ENCODE measurements at places on chromosomes 2 and 18.

DNA sequence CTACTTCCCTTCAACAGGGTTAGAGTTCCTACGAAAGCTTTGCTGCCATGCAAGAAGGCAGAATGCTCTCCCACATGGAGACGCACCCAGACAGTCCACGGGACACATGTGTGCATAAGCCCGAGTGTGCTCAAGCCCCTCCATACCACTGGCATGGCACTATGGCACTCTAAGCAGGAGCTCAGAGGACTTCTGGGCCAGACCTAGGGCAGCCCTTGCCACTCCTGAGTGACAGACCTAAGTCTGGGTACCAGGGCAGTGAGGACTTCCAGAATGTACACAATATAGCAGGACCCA lies 11.4 kb upstream of the ARID5A start:
- no peak for DNase-seq

DNA sequence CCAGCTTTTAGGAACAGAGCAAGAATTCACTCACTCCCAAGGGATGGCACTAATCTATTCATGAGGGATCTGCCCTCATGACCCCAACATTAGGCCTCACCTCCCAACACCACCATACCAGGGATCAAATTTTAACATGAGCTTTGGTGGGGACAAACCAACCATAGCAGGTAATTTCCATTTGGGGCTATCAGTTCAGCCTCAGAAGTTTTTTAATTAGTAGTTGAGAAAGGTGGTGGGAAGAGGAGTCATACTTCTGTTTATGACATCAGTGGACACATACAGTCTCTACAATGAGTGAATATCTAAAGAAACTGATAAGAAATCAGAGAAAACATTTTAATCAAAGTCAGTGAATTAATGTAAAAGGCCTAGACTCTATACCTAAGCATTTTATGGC lies 59.6 kb upstream of the EMILIN2 start:
- DNase-seq, result no peak

DNA sequence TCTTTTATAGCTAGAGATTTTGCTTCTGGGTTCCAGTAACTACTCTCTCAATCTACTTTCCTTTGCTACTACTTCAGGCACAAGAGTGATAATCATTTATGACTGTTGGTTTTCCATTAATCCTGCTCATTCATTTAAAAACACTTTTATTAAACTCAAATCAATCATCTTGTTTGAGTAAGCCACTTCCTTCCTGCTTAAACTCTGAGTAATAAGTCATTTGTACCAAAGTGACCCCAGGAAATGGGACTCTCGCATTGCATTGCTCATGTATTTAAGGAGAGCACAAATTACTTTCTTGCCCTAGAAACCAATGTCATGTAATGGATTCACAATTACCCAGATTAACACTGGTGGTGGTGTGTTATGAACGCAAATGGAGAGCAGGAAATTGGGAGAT lies 270.7 kb upstream of the HNMT start:
- DNase-seq, result no peak

GRCh38 chr2:30259827-30260679 lies 28.7 kb downstream of the LBH start:
- DNase-seq, result no peak

DNA sequence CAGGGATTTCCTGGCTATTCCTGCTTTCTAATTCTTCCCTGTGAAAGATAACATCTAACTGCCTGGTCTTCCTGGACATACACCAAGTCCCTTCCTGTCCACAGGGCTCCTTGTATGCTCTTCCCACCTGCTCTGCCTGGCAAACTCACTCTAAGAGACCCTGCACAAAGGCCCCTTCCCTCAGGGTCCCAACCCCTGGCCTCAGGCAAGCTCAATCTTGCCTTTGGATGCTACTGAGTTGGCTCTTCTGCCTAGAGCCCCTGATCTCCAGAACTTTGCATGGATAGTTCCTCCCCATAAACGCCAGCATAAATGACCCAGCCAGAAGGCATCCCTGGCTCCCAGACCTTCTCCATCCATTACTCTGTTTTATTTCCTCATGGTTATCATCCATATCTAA lies 98.3 kb upstream of the OTOS start:
- DNase-seq, result no peak

DNA sequence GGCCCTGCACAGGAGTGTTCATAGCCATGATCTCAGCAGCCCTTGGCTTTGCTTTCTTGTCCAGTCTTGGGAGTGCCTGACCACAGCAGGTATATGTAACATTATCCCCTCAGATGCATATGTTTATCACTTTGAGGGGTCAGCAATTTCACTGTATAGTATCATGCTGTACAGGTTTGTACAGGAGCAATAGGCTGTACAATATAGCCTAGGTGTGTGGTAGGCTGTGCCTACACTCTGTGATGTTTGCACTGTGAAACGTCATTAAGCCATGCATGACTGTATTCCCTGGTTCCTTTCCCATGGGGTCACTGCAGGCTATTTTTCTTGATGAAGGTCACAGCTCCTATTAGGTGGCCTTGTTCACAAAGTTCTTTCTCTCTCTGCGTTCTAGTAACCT lies 4.7 kb upstream of the IL36G start:
- no peak for DNase-seq
